Cerebellum (tissue), 4 donors: ENCODE measurements at places on chromosomes 6 and 20. TPM values are rescaled to one million over a fixed set of nuclear protein-coding genes. Genes with fewer than 3 reads are reported as not detected.

- DNase-seq: no peak
Observed at GRCh38 chr20:48708116-48708515, 119.7 kb downstream of the PREX1 start.

DNA sequence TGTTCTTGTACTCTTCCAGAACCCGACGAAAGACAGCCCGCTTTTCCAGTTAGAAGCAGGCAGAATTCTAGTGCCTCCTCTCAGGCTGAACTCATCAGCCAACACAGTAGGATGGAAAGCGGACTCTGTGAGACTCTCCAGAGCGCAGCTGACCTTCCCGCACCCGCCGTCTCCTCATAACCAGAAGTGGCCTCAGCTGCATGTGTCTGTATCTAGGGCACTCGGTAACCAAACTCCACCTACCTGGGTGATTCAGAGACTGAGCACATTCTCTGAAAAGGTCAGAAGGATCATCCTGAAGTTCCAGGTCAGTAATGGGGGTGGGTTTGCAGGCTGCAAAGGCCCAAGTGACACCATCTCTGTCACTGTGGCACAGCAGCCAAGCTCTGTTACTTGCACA is 66.7 kb upstream of the NFATC2 start:
- no peak for DNase-seq

- DNase-seq: no peak
Observed at GRCh38 chr6:170000071-170000843, 248.8 kb downstream of the ERMARD start.

DNA sequence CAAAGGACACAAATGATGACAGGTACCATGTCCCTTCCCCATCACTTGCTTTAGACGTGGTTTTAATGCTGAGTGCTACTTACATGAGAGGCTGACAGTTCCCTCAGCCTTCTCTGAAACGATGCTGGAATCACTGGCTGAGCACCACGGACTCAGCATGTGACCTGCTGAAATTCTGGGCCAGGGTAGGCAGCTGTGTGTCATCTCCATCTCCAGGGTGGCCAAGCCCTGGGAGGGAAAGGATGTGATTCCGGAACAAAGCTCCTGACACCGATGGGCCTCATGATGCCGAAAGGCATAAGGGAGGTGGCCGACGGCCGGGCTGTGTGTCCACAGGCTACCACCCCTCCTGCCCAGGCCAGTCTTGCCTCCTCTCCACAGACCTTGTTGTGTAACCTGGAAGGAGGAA is 184.3 kb upstream of the CST7 start:
- no peak for DNase-seq

- DNase-seq: no peak
Observed at GRCh38 chr20:6489361-6490171, 277.9 kb upstream of the BMP2 start.

DNA sequence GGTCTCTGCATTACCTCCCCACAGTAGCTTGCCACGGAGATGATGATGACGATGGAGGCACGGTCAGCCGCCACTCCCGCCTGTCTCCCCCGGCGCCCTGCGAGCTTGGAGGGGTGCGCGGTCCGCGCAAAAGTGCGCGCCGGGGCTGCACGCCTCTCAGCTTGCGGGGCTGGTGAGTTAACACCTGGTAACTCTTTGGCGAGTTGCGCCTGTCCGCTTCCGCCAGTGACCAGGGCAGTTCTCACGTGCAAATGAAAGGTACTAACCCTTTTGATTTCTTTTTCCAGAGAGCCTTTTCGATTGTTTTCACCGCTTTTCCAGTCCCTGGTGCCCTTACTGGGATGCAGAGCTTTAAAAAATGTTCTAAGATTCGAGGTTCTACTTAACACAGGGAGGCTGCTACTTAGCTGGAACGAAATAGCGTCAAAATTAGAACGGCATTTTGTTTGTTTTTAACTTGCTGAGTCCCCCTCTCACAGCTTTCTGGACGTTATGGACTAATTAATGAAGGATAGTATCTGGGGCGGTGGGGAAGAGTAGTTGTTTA is 6.2 kb downstream of the GRIK2 start:
- no peak for DNase-seq

- peak; percentile 40 for DNase-seq
Observed at GRCh38 chr6:25359891-25360290, 80.7 kb downstream of the CARMIL1 start.

GRCh38 chr20:53914091-53914780 is 156.2 kb downstream of the BCAS1 start:
- DNase-seq: no peak

- no peak for DNase-seq
Observed at GRCh38 chr6:15661853-15662325, 939 bp downstream of the DTNBP1 start.

GRCh38 chr6:106212576-106212975 is 113.0 kb downstream of the ATG5 start:
- no peak for DNase-seq

GRCh38 chr20:24116611-24117010 is 128.0 kb upstream of the GGTLC1 start:
- DNase-seq: no peak

GRCh38 chr20:10644458-10645204 is 29.2 kb downstream of the JAG1 start:
- DNase-seq: no peak

- DNase-seq: no peak
Observed at GRCh38 chr6:105553171-105553570, 150.3 kb upstream of the PREP start.

DNA sequence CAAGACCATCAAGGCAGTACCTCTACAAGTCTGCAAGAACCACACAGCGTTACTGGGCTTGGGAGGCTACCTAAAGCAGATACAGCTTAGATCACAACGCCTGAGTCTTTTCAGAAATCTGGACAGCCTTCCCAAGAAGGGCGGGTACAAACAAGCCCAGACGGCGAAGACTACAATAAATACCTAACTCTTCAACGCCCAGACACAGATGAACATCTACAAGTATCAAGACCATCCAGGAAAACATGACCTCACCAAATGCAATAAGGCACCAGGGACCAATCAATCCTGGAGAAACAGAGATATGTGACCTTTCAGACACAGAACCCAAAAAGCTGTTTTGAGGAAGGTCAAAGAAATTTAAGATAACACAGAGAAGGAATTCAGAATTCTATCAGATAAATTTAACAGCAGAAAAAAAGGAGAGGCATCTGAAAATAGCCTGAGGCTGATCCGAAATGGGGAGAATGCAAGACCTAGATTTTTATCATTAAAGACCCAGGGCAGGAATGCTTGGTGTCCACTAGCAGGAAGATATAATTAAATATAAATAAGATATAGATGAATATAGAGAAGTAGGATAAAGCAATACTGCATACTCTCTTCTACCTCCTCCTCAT is 131.7 kb upstream of the COL21A1 start:
- no peak for DNase-seq

GRCh38 chr6:157996201-157996712 is 14.6 kb downstream of the SYNJ2 start:
- DNase-seq: no peak

GRCh38 chr6:135322427-135323201 is 141.5 kb downstream of the MYB start:
- DNase-seq: no peak

- DNase-seq: no peak
Observed at GRCh38 chr6:39407446-39407993, 85.0 kb upstream of the KCNK16 start.

- no peak for DNase-seq
Observed at GRCh38 chr20:8456765-8457164, 324.7 kb downstream of the PLCB1 start.

- no peak for DNase-seq
Observed at GRCh38 chr6:28488916-28489365, 26.7 kb downstream of the GPX6 start.

DNA sequence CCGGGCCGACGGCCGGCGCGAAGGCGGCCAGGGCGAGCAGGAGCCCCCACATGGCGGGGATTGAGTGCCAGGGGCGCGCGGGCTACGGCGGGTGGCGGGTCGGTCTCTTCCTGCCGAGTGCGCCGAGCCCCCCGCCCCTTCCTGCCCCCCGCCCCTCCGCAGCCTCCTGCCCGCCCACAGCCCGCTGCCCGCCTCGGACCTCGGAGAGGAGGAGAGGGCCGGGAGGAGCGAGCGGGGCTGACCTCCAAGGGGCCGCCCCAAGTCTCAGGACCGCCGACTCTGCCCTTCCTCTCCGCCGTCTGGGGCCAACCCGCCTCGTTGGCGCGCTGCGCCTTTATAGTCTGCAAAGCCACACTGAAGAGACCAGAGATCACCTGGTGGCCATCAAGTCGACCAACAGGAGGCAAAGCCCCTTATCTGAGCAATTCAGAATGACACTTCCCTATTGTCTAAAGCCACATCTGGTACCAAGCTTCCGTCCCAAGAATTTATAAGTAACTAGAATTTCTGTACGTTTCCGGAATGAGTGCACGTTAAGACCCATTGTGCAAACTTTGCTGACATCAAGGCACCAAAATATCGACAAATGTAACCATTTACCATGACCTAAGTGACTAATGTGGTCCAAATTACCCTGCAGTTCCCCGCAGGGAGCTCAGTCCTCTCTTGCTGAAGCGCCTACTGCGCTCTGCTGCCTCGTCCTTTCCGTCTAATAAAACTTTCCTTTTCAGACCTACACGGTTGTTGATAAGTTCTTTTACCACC is at the start of gene CPXM1:
CPXM1 (minus strand) TSS at position 107 of the 765 bp plus-strand sequence; CDS start at position 52, 55 bp downstream.
- DNase-seq: no peak

DNA sequence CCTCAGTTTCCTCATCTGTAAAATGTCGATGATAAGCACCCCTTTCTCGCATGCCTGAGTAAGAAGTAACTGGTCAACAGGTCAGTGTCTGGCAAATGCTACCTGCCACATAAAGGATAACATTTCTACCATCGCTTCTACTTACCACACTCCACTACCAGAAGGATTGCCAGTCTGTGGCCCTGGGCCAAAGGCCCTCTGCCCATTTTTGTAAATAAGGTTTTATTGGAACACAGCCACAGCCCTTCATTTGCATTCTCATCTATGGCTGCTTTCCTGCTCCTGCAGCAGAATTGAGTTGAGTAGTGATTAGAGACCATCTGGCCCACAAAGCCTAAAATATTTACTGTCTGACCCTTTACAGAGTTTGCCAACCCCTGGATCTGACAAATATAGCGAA is 121.8 kb downstream of the TOX2 start:
- DNase-seq: no peak

- peak; percentile 32 for DNase-seq
Observed at GRCh38 chr6:71965404-71965803, 79.1 kb downstream of the RIMS1 start.

GRCh38 chr6:117840541-117840983 is 66.5 kb upstream of the SLC35F1 start:
- DNase-seq: no peak

- no peak for DNase-seq
Observed at GRCh38 chr6:121523628-121524027, 88.2 kb downstream of the GJA1 start.

DNA sequence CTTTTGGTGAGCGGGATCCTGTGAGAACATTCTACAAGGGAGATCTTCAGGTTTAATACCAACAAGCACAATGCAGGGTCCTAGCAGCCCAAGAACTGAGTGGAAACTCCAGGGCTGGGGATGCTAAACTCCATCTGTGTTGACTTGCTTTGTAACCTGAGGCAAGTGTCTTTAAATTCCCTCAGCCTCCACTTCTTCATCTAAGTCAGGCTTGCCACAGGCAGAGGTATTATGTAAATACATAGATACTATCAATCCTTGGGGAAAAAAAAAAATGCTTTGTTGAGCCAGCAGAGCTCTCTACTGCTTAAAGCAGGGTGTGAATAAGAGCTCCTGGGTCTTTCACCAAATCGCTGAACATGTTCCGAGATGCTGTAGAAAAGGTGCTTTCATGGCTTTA is 114.2 kb upstream of the PHACTR1 start:
- DNase-seq: no peak

- DNase-seq: no peak
Observed at GRCh38 chr6:108559884-108560462, 744 bp upstream of the FOXO3 start.

- no peak for DNase-seq
Observed at GRCh38 chr6:54010340-54011276, 100.6 kb upstream of the MLIP start.

GRCh38 chr20:11682285-11682684 is 235.4 kb upstream of the BTBD3 start:
- no peak for DNase-seq

- no peak for DNase-seq
Observed at GRCh38 chr6:351867-352289, 39.7 kb upstream of the IRF4 start.

- no peak for DNase-seq
Observed at GRCh38 chr6:7921046-7921445, 10.5 kb upstream of the TXNDC5 start.

DNA sequence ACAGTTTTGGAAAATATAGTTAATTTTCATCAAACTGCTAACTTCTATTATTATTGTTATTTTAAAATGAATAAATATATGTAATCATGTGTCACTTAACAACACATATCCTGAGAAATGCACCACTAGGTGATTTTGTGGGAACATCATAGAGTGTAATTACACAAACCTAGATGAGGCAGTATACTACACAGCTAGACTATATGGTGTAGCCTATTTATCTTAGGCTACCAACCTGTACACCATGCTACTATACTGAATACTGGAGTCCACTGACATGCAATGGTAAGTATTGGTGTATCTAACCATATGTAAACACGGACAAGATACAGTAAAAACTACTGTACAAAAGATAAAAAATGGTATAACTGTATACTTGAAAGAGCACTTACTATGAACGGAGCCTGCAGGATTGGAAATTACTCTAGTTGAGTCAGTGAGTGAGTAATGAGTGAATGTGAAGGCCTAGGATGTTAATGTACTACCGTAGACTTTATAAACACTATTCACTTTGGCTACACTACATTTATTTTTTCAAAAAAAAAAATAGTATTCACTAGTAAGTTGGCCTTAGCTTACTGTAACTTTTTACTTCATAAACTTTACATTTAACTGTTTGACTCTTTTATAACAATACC is 72.4 kb downstream of the ASCC3 start:
- no peak for DNase-seq

- no peak for DNase-seq
Observed at GRCh38 chr20:10848810-10849370, 175.1 kb upstream of the JAG1 start.

GRCh38 chr6:11766589-11767450 is 11.8 kb downstream of the ADTRP start:
- DNase-seq: no peak

Gene HLA-G
- total RNA-seq: not detected

Gene UNC5CL
- 0.64 TPM for total RNA-seq

Gene BPIFB4
- not detected for total RNA-seq

Gene GNAS-AS1
- 2.0 TPM for total RNA-seq

Gene ITPA
- total RNA-seq: 14.2 TPM

Gene TMEM200A
- 12.0 TPM for total RNA-seq

Gene C6orf15
- not detected for total RNA-seq

Gene TRAM2
- 4.6 TPM for total RNA-seq

Gene ULBP3
- 4.2 TPM for total RNA-seq

Gene B3GAT2
- 17.2 TPM for total RNA-seq

Gene UBR2
- 29.0 TPM for total RNA-seq

Gene SLC32A1
- total RNA-seq: 13.7 TPM
